HL-60 (cell line): ENCODE measurements at places on chromosomes 16 and 17.

GRCh38 chr17:27457731-27458523 is 1.7 kb downstream of the KSR1 start:
- DNase-seq, result peak; percentile 38

DNA sequence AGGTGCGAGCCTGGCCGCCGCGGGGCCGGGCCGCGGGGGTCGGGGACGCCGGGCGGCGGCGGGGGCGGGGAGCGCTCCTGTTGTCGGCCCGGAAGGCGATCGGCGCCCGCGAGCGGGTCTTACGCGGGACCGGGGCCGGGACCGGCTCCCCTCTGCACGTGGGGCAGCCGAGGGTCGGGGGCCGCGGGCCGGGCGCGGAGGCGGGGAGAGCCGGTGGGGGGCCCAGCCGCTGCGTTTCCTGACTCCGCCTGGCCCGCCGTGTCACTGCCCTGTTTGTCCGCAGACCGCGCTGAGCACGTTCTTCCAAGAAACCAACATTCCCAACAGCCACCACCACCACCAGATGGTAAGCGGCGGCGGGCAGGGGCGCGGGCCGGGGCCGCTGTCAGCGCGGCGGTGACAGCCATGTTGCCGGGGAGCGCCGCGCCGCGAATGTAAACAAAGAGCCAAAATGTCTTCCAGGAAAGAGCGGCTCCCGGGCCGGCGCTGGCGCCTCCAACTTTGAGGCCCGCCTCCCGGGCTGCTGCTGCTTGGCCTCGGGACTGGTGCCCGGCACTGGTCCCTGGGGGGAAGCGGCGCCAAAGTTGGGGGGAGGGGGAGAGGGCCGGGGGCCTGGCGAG is 586 bp downstream of the UBALD2 start:
- DNase-seq, result no peak

DNA sequence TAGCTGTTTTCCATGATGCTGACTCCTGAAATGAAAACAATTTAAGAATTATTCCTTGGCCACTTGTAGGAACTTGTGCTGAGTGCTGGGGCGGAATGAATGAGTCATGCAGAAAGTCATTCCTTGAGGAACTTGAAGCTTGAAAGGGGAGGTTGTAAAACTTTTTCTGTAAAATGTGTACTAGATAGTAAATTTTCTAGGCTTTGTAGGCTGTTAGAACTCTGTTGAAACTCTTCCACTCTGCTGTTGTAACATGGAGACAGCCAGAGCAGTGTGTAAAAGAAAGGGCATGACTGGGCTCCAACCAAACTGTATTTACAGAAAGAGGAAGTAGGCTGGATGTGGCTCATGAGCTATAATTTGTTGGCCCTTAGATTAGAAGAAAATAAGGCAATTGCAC is 46.1 kb downstream of the ABCA8 start:
- peak; percentile 90 for DNase-seq

GRCh38 chr17:50781167-50781566 is 13.8 kb upstream of the ANKRD40CL start:
- no peak for DNase-seq

- DNase-seq, result no peak
Measured at GRCh38 chr16:10693889-10694288, 841 bp downstream of the TEKT5 start.

DNA sequence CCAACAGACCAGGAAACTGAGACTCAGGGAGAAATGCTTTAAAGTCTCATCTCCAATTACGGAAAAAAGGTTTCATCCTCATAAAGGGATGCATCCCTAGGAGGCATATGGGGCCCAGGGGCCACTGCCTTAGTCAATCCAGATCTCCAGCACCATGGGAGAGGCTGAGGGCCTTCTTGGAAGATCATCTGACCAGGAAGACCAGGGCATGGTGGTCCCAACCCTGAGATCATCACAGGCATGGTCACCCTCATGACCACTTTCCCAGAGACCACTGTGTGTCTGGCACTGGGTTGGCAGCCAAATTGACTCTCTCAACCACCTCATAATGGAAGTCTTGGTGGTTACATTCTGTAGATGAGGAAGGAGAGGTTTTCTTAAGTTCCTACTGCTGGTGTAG is 23.4 kb upstream of the CES5A start:
- no peak for DNase-seq

- no peak for DNase-seq
Measured at GRCh38 chr17:81684442-81684911, 666 bp downstream of the HGS start.
